ENCODE measurements at places on chromosomes 12 and 14.

DNA sequence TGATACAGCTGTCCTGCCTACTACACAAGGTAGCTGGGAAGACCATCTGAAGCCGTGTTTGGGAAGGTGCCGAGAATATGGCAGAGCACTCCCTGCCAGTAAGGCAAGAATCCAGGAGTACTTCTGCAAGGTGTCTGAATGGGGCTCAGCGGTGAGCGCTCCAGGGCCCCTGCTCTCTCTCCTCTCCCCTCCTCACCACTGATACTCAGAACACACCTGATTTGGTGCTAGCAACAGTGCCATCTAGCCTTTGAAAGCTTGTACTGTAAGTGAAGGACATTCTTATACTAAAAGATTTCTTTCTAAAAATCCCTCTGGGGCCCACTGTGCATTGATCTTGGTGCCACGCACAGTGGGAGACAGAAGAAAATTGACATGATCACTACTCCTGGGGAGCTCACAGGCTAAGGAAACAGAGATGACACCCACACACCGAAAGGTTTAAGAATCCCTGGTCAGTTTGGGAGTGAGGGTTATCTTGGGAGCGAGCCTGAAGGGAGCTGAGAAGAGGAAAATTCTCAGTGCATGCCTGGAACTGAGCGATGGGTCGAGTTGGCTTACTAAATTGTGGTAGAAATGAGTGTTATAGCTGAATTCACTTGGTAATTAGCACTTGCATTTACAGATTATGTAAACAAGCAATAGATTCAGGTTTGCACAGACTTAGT, 216.9 kb downstream of the NTF3 start:
- no peak for DNase-seq

DNA sequence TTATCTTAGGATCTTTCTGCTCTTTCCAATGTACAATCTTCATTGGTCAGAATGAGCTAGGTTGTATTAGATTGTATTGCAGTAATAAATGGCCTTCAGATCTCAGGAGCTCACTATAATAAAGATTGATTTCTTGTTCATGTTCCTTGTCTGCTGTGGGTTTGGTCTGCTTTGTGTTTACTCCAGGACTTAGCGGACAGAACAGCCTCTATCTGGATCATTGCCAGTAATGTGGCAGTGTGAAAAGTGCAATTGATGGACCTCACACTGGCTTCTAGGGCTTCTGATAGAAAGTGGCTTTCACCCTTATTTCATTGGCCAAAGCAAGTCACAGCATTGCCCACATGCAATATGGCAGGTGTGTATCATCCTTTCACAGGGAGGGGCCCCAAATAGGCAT, 81.2 kb downstream of the BTG1 start:
- DNase-seq: no peak

DNA sequence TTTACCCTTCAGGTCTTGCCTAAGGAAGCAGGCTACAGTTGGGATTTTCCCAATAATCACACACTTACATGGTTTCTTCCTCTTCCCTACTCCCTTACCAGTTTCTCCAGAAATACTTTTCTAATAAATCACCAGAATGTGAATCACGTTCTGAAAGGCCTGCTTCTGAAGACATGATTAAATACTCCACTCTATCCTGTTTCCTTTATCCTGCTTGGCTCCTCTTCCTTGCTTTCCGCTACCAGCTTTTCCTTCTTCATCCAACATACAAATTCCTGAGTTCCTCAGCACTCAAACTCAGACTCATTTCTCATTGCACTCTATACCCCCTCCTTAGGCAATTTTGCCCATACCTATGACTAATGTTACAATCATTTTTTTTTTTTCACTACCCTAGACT, 118.3 kb downstream of the MGAT4C start:
- no peak for DNase-seq

- DNase-seq: peak; percentile 53
These were observed 57.1 kb downstream of the ATG14 start for GRCh38 chr14:55354500-55354899.

DNA sequence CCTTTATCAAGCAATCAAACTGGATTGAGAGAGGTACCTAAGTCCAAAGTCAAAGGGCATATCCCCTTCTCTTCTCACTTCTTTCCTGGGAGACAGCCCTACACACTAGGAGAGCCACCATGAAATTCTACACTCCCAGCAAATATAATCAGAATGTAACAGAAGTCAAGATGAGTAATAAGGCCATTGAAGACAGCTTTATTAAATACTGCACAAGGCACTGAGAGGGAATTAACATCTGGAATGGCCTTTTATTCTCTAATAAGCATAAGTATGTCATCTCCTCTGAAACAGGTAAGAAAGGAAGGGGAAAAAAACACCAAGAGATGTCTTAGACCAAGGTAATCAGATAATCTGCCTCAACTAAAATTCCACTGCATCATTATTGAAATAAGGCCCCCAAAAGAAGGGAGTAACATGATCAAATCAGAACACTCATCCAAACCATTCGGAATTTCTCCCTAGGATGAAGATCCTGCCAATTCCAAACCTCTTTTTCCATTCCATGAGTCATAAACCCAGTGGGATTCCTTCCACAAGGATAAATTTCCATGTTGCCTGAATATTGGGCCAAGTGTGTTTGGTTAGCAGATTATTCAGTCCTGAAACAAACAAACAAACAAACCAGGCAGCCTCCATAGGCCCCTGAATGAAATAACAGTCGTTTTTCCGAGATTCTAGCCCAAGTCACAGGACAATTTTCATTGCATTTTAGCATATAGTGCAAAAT, 19.9 kb downstream of the SLC35F4 start:
- DNase-seq: no peak

GRCh38 chr14:64714432-64715025, 10.3 kb downstream of the PLEKHG3 start:
- no peak for DNase-seq

DNA sequence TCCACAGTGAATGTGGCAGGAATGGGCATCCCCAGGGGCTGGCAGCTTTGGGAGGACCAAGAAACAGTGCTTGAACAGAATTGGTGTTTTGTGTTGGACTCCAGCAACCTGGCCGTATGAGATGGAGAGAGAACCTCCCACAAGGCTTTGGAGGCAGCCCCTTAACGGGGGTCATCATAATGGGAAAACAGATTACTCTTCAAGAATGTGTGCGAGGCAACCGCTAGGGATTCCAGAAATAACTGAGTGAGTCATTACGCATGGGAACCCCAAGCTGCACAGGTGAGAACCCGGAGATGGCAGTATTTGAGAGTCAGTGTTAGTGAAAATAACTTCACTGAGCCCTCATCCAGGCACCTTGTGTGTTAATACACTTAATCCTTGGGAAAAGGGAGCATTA, 567.8 kb upstream of the TBX3 start:
- no peak for DNase-seq

GRCh38 chr14:99401621-99402284, 78.9 kb downstream of the SETD3 start:
- DNase-seq: no peak

DNA sequence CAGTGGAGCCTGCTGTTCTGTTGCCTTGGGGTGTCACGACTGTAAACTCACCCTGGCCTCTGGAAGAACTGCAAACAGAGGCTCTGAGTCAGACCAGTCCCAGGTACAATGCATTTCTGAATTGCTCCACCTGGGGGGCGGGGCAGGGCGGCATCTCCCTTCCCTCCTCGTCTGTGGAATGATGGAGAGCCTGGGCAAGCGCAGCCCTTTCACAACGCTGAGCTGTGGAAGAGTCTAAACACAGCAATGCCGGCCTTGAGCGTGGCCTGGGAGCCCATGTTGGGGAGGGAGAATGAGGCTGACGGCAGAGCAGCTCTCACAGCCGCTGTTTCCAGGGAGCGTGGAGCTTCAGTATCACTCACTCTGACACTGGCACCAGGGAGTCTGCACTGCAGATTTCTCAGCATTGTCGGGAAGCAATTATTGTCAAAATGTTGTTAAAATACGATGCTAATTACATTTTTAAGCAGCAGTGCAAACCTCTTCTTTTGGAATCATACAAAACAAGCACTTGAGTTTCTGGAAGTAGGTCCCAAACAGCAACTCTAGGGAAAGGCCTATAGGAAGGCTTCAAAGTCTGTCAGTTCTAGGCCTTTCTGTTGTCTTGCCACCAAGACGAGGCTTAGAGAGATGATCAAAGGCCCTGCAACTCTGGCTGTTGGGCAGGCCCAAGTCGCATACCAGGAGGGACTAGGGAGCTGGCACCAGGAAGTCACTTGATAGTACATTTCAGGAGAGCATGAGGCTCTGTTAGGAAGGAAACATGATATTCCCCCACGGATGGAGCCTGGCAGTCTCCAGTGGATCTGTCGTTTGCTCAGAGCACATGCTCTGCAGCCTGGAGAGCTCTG, 244.0 kb upstream of the FKBP4 start:
- DNase-seq: no peak

Measured in DND-41 (cell line).